ENCODE measurements at places on chromosomes 1 and 21. TPM values are rescaled to one million over a fixed set of nuclear protein-coding genes. Genes with fewer than 3 reads are reported as not detected.

DNA sequence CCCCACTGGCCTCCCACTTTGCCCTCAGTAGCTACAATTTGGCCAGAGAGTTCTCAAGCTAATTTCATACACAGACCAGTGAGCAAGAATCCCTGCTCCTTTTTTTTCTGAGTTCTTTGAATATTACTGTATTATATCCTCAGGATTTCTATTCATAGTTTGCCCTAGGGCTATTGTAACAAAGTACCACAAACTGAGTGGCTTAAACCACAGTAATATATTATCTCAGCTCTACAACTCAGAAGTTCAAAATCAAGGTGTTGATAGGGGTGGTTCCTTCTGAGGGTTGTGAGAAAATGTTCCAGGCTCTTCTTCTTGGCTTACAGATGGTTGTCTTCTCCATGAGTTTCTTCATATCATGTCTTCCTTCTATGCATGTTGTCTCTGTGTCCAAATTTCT, 289.4 kb upstream of the ESRRG start:
- no peaks in the 10 kb centered on the region for H3K4me1 ChIP-seq
- no peaks in the 10 kb centered on the region for H3K36me3 ChIP-seq
- H3K27me3 ChIP-seq = no peaks in the 10 kb centered on the region
- no peak for DNase-seq

DNA sequence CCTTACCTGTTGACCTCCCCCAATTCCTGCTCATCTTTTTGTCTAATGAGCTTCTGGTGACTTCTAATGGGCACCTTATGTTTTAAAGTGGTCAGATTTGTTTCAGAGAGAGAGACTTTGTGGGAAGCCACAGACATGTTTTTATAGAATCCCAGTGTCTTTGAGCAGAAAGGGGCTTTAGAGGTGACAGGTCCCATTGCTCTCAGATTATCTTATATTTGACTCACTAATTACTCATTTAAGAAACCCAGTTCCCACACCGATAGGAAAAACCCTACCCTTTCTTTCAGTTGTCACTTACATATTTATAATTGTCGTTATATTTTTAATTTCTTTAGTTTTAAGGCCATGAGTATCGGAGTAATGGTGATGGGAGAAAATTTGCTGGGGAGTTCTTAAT, 215.5 kb downstream of the CAMTA1 start:
- no peak for DNase-seq
- no peak overlapping the region for H3K27ac ChIP-seq
- no peaks in the 10 kb centered on the region for H3K36me3 ChIP-seq
- H3K4me3 ChIP-seq = no peak overlapping the region

GRCh38 chr1:205142102-205142469, 20.3 kb upstream of the RBBP5 start:
- no peak overlapping the region for H3K4me3 ChIP-seq
- DNase-seq = no peak
- no peaks in the 10 kb centered on the region for H3K27me3 ChIP-seq
- H3K27ac ChIP-seq = no peak overlapping the region

- peaks cover 19% of the 10 kb centered on the region for H3K4me1 ChIP-seq
- H3K27me3 ChIP-seq = no peaks in the 10 kb centered on the region
- DNase-seq = no peak
- H3K27ac ChIP-seq = no peak overlapping the region
Measured at GRCh38 chr1:75165264-75165663, 31.1 kb downstream of the LHX8 start.

DNA sequence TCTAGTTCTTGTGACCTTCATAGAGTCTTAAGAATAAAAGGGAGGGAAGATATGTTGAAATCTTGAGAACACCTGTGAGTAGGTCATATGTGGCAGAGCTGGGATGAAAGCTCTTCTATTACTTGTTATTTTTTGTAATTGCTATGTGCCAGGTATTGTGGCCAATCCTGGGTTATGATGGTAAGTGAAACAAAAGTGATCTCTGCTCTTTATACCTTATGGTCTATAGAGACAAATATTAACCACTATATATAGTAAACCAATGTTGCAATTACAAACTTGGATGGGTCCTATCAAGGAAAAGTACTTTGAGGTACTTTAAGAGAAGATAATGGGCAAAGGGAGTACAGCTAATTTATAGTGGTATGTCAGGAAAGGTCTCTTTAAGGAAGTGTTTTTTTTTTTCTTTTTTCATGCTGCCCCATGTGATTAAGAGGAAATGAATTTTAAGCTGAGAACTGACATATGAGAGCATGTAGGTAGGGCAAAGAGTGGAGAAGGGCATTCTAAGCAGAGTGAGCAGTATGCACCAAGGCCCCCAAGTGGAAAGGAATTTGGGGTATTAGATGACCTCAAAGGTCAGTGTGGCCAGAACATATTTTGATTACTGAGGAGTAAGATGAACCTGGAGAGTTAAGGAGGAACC, 43.3 kb downstream of the POU2F1 start:
- H3K4me1 ChIP-seq = peaks cover 9% of the 10 kb centered on the region
- no peaks in the 10 kb centered on the region for H3K27me3 ChIP-seq
- H3K4me3 ChIP-seq = no peak overlapping the region
- no peaks in the 10 kb centered on the region for H3K36me3 ChIP-seq
- no peak for DNase-seq

- no peaks in the 10 kb centered on the region for H3K4me1 ChIP-seq
- H3K36me3 ChIP-seq = no peaks in the 10 kb centered on the region
- no peak for DNase-seq
- H3K27me3 ChIP-seq = no peaks in the 10 kb centered on the region
Measured at GRCh38 chr1:245495681-245496080, 340.9 kb downstream of the KIF26B start.

DNA sequence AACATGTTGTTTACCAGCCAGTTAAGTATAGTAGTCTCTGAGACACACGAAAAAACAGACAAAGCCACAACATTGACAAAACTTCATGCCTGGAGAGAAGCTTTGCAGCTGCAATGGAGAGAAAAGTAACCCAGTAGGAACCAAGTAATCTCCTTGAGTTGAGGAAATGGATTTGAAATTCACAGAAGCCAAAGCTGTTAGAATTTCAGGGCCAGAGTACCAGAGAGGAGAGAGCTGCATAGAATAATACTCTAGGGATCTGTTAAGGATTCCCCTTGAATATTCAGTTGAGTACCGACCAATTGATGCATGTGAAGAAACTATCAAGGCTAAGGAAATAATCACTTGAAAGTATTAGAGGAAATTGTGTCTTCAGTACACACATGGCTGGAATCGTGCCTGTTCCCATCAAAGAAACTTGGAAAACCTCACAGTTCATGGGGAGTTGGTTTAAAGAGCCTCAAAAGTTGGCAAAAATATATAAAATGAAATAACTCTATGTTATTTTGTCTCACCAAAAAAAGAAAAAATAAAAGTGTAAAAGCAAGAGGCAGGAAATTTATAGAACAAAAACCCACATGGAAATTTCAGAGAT, 324.0 kb upstream of the NEGR1 start:
- H3K27me3 ChIP-seq = no peaks in the 10 kb centered on the region
- H3K4me3 ChIP-seq = no peak overlapping the region
- peak; percentile 21 for DNase-seq
- peak overlapping the region; percentile 12 for H3K27ac ChIP-seq
- H3K4me1 ChIP-seq = peaks cover 31% of the 10 kb centered on the region
- H3K36me3 ChIP-seq = no peaks in the 10 kb centered on the region

DNA sequence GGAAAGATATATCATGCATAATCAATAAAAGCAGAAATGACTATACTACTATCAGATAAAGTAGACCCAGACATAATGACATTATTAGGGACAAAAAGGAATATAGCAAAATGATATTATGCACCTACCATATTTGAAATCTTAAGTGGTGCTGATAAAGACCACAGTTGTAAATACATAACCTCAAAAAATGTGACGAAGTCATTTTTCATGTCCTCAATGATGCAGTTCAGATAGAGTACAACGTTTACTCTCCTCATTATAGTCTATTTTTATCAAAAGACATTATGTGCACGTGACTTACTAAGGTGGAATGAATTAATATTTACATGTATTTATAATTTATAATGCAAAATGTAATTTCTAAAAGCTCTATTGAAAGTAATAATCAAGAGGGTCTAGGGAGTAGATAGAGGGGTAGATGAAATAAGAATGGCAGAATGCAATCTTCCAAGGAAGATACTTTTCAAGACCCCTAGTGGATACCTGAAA, 61.7 kb upstream of the TNFSF4 start:
- H3K36me3 ChIP-seq = no peaks in the 10 kb centered on the region
- no peaks in the 10 kb centered on the region for H3K4me1 ChIP-seq
- no peak overlapping the region for H3K4me3 ChIP-seq
- H3K27me3 ChIP-seq = no peaks in the 10 kb centered on the region
- no peak for DNase-seq

DNA sequence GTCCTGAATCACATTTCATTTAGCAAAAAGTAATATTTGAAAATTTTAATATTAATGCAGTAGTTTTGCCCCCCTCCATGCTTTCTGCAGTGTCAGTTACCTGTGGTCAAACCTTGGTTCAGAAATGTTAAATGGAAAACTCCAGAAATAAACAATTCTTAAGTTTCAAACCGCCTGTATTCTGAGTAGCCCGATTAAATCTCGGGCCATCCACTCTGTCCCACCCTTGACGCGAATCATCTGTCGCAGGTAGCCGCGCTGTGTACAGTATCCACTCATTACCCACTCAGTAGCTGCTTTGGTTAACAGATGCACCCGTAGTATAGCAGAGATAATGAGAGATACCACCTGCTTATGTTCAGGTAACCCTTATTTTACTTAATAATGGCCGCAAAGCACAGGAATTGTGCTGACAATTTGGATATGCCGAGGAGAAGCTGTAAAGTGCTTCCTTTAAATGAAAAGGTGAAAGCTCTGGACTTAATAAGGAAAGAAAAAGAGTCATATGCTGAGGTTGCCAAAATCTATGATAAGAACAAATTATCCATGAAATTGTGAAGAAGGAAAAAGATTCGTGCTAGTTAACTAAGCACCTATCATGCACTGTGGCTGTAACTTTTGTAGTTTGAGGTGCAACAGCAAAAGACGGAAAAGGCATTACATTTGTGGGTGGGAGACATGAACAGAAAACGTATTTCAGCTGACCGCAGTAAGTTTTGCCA, 889 bp upstream of the SCYL3 start:
- H3K27me3 ChIP-seq = no peaks in the 10 kb centered on the region
- H3K36me3 ChIP-seq = no peaks in the 10 kb centered on the region
- no peak for DNase-seq
- peak overlapping the region; percentile 10 for H3K27ac ChIP-seq
- H3K4me3 ChIP-seq = peak overlapping the region; percentile 85

RUNX3 gene
- 0.23 TPM for polyA plus RNA-seq

LAX1 gene
- polyA plus RNA-seq = not detected

DNA sequence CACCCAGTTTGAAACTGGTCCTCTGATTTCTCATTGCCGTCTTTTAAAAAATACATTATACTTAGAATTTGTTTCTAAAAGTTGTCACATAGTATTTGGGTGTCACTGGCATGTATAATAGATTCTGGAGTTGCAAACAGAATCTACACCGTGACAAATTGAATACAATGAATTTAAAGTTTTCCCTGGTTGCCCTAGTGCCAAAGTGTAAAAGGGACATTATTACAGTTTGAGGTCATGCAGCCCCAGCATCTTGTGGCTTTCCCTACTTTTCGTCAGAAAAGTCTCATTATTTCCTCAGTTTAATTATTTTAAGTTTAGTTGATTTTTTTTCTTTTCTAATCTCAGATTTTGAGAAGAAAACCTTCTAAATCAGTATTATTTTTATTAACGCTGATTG, 155.9 kb downstream of the DISP1 start:
- H3K36me3 ChIP-seq = no peaks in the 10 kb centered on the region
- no peak for DNase-seq
- no peak overlapping the region for H3K4me3 ChIP-seq
- no peaks in the 10 kb centered on the region for H3K4me1 ChIP-seq
- no peaks in the 10 kb centered on the region for H3K27me3 ChIP-seq
- no peak overlapping the region for H3K27ac ChIP-seq

SLAMF8 gene
- polyA plus RNA-seq = not detected

USH2A gene
- polyA plus RNA-seq = 0.03 TPM

OR14K1 gene
- polyA plus RNA-seq = not detected

DNA sequence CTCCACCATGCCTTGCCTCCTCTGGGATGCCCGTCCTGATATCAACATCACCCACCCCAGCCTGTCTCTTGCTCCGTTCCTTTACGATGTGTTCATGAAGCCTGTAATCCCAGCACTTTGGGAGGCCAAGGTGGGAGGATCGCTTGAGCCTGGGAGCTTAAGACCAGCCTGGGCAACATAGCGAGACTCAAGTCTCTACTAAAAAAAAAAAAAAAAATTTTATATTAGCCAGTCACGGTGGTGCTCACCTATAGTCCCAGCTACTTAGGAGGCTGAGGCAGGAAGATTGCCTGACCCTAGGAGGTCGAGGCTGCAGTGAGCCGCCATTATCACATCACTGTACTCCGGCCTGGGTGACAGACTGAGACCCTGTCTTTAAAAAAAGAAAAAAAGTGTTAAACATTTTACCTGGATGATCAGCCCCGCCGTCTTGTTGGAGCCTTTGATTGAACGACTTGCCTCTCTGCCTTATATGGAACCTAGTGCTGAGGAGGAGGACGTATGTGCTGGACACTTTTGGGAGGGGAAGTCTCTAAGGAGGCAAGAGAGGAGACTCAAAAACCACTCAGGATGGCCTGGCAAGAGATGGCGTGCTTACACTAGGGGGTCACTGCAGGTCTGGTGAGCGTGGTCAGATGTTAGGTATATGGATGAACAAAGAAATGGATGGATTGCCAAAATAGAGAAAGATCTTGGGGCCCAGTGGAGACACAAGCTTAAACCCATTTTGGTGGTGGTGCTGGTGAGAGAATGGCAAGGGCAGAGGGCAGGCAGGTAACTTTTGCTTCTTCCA, 80.5 kb upstream of the IFFO2 start:
- H3K27ac ChIP-seq = no peak overlapping the region
- H3K4me3 ChIP-seq = no peak overlapping the region
- no peaks in the 10 kb centered on the region for H3K4me1 ChIP-seq
- H3K27me3 ChIP-seq = no peaks in the 10 kb centered on the region
- DNase-seq = no peak

- no peak overlapping the region for H3K4me3 ChIP-seq
- H3K27ac ChIP-seq = no peak overlapping the region
- DNase-seq = no peak
Measured at GRCh38 chr1:210978316-210978973, 155.5 kb downstream of the KCNH1 start.

WDR77 gene
- 75.0 TPM for polyA plus RNA-seq

DNA sequence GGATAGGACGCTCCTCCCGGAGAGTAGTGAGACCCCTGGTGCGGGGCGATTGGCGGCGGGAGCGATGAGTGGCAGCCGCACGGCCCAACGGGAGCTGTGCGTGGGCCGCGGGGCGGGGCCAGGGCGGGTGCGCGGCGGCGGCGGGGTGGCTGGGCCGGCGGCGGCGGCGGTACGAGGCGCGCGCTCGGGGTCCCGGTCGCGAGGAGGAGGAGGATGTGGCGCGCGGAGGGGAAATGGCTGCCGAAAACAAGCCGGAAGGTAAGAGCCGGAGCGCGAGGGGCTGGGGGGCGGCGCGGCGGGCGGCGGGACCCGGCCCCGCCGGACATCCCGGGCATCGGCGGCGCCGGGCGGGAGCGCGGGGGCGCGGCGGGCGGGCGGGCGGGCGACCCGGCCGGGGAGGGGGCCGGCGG, at the start of gene CAMTA1:
Gene CAMTA1 (plus strand): TSS at position 137 of the 410 bp plus-strand sequence. CDS start 77 bp downstream, at position 214.
- no peaks in the 10 kb centered on the region for H3K27me3 ChIP-seq
- H3K36me3 ChIP-seq = no peaks in the 10 kb centered on the region
- DNase-seq = no peak
- peak within 1 kb of the TSS; percentile 92 for H3K4me3 ChIP-seq

All from GM23338 (cell line).